Activated naive CD4-positive, alpha-beta T cell treated with Interleukin-2 at 50 U/mL for 16 hours (primary cell): ENCODE measurements at places on chromosomes 16 and 17.

- no peak for DNase-seq
Observed at GRCh38 chr17:51142597-51142996, 10.8 kb upstream of the NME1 start.

DNA sequence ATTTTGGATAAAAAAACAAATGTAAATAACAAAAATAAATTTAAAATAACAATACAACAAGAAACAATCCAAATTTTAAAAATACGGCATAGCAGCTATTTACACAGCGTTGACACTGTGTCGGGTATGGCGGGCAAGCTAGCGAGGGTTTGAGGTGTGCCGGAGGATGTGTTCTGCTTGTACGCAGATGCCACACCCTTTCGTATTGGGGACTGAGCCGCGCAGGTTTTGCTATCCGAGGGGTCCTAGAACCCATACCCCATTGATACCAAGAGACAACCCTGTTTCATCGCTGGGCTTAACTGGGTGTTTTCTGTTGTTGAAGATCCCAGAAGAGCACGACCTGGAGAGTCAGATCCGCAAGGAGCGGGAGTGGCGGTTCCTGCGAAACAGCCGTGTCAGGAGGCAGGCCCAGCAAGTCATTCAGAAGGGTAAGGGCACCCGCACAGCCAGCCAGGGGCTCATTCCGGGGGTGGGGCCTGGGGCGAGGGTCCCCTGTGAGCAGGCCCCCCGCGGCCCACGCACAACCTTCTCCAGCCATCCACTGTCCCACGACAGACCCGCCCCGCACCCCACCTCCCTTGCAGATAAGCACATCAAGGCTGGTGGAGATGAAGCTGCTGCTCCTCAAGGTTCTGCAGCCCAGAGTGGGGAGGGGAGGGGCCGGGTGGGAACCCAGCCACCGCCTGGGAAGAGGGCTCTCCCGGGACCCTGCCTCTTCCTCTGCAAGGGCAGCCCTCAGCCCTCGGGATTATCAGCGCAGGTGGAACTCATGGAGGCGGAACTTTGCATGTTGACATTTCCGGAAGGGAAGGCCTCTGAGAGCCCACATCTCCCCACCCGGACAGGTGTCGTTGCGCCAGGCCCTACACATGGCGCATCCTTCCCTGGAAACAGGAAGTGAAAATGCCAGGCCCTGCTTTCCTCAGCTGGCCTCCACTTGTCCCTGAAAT lies 51.2 kb upstream of the CHMP6 start:
- DNase-seq, result no peak

- no peak for DNase-seq
Observed at GRCh38 chr16:50706250-50706649, 12.8 kb downstream of the NOD2 start.

DNA sequence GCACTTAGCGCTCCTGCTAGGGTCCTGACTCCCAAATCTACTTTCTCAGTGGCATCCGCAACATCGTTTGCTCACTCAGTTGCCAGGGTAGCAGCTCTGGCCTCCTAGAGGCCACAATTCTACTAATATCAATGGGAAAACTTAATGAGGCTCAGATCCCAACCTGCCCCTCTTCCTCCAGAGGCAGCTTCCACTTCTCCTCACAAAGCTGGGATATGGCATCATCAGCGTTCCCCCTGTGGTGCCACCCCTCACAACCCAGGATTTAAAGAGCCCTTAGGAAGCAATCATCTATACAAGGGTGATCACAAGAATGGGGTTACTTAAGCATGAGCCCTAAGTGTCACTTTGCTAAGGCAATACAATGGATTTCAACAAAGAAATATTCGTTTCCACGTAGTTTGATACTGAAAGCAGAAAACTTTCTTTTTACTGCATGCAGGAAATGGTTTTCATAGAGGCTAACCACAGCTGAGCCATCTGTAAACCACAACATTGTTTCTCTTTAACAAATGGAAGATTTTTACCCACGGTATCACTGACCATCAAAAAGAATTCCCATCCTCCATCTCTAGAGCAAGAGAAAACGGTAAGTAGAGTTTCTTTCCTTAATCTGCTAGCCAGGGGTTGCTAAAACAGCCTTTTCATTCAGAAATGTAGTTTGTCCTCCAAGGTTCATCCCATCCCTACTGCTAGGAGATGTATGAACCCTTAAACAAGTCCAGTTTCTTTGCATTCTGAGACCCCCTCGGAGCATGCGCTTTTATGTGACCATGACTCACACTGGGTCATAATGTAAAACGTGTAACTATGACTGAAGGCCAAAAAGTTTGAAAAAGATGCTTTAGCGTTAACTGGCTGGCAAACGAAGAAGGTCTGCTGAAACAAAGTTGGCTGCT lies 68.3 kb upstream of the BCAR1 start:
- DNase-seq, result no peak

- no peak for DNase-seq
Observed at GRCh38 chr16:82280867-82281266, 110.8 kb upstream of the MPHOSPH6 start.

- DNase-seq, result no peak
Observed at GRCh38 chr17:76137351-76138233, 3.5 kb downstream of the FOXJ1 start.

GRCh38 chr16:12229759-12230594 lies 253.4 kb downstream of the SNX29 start:
- DNase-seq, result no peak

GRCh38 chr16:28974007-28974436 lies 556 bp upstream of the SPNS1 start:
- DNase-seq, result peak; percentile 41
